ENCODE measurements at places on chromosomes 11 and 22. TPM values are rescaled to one million over a fixed set of nuclear protein-coding genes. Genes with fewer than 3 reads are reported as not detected.

DNA sequence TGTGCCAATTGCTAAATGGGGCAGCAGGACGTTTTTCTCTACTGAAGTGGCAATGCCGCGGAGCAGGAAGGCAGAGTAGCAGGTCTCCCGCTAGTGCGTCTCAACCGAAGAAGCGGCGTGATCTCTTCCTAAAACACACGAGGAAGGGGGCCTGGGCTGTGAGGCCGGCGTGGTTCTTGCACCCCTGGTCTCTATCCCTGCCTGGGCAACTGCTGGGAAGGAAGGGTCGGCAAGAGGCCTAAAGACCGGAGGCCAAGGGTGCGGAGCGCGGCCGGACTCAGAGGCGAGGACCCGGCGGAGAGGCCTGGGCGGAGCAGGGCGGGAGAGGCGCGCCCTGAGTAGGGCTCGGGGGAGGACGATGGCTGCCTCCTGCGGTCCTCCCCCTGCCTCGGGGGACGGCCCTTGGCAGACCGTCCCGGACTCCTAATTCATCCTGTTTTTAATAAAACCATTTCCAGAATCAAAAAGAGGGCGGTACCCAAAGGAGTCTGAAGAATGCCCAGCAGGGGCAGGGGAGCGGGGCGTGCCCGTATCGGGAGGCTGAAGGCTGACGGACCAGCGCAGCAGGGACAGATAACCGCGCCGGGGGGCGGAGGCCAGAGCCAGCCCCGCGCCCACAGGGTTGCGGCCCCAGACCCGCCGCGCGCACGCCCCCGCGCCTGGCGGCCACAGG, 572 bp upstream of the APLP2 start:
- DNase-seq: peak; percentile 90

DNA sequence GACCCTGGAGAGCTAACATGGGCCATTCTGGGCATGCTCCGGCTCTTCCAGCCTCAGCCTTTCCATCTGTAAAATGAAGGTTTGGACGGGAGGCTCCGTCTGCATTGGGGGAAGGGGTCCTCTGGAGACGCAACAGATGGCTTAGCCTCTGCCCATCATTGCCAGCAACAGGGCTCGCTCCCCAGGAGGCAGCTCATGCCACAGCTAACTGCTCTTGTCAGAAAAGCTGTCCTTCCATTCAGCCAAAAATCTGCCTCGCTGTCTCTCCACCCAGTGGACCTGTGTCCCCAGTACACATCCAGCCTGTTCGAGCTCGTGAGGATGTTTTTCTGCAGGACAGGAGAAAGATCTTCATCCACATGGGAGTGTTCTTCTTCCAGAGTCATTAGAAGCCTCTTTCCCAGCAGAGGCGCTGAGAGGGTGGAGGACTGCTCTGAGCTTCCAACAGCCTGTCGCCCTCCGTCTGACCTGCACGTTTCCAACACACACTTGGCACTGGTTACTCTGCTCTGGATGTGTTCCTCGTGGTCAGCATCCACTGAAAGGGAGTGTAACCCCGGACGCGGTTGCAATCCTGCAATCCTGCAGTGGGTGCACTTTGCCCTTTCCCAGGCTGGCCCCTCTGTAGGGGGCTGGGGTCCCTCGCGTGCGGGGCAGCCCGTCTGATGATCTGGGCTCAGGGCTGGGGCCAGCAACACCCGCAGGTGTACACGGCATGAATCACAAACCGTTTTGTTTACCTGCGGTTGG, 1340.9 kb downstream of the TBC1D22A start:
- DNase-seq: no peak

DNA sequence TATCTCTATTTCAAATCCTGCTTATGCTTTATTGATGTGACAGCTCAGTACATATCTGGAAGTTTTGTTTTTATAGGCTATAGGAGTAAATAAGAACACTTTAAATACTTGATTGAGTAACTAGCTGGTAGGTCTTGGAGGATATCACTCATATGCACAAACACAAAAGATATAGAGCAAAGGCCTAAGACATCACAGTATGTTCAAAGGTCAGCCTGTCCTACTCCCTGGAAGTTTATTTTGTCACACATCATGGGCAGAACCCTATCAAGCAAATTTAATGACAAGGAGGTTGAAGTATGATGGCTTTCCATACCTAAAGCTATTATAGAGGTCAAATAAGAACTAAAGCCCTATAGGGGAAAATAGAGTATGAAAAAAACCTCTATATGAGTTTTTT, 70.0 kb upstream of the MS4A8 start:
- no peak for DNase-seq

The MLC1 gene
- total RNA-seq: 0.37 TPM

DNA sequence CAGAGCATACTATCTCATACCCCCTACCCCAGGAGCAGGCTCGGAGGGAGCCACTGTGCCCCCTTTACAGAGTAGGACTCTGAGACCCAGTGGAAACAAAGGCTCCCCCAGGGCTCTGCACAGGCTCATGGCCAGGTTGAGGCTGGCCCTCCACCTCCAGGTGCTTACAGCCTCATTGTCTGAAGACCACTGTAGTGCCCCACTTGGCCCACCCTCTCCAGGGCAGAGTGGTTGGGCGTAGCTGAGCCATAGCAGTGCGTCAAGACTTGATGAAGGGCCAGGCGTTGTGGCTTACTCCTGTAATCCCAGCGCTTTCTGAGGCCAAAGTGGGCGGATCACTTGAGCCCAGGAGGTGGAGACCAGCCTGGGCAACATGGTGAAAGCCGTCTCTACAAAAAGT, 1.7 kb downstream of the ANKRD13D start:
- no peak for DNase-seq

The OR51M1 gene
- total RNA-seq: not detected

- DNase-seq: no peak
These were observed 149.0 kb downstream of the PKNOX2 start for GRCh38 chr11:125313271-125314219.

GRCh38 chr11:980438-981357, 55.0 kb downstream of the AP2A2 start:
- DNase-seq: no peak

- DNase-seq: no peak
These were observed 244.2 kb downstream of the DDX10 start for GRCh38 chr11:108909041-108909440.

The POTEH gene
- total RNA-seq: not detected

The SEPTIN5 gene
- 58.9 TPM for total RNA-seq

GRCh38 chr22:49448526-49448925, 379.1 kb downstream of the BRD1 start:
- DNase-seq: no peak

Measured in A673 (cell line).